G401 (cell line): ENCODE measurements at places on chromosomes 1 and 21.

- no peak for DNase-seq
Measured at GRCh38 chr1:32813941-32814739, 3.0 kb downstream of the YARS1 start.

- DNase-seq = no peak
Measured at GRCh38 chr21:17921579-17922530, 102.7 kb upstream of the C21orf91 start.

- DNase-seq = no peak
Measured at GRCh38 chr1:151311011-151311410, 16.2 kb downstream of the PI4KB start.

DNA sequence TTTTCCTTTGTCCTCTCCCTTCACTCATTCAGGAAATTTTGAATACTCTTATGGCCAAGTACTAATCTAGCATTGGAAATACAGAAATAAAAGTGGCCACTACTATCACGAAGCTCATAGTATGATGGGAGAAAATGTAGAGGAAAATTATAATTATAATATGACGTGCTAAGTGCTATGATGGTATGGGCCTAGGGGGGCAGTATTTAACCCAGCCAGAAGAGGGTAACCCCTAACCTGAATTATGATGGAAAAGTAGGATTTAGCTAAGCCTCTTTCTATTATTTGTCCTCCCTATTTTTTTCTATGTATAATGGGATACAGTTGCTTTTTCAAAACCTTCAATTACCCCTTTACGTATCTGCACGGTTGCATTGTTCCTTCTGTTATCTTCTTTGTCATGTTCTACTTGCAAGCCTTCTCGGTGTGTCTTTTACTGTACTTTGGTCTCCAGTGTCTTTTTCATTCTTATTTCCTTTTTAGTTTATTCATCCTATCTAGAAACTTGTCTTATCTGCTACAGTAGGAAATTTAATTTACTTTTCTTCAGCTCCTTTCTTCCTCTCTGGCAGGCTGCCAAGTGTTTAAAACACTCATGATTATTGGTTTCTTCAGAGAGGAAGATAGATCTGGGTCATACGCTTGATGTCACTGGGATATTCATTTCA lies 88.8 kb upstream of the GPR52 start:
- DNase-seq = no peak

- DNase-seq = no peak
Measured at GRCh38 chr1:87064309-87064708, 149.9 kb downstream of the HS2ST1 start.

GRCh38 chr1:196355206-196355786 lies 252.9 kb downstream of the KCNT2 start:
- DNase-seq = peak; percentile 8

- peak; percentile 87 for DNase-seq
Measured at GRCh38 chr1:209983953-209984352, 45.9 kb downstream of the SYT14 start.

GRCh38 chr1:68230901-68231626 lies 1.3 kb downstream of the WLS start:
- DNase-seq = no peak

- no peak for DNase-seq
Measured at GRCh38 chr21:34531399-34531798, 19.4 kb upstream of the KCNE1 start.

DNA sequence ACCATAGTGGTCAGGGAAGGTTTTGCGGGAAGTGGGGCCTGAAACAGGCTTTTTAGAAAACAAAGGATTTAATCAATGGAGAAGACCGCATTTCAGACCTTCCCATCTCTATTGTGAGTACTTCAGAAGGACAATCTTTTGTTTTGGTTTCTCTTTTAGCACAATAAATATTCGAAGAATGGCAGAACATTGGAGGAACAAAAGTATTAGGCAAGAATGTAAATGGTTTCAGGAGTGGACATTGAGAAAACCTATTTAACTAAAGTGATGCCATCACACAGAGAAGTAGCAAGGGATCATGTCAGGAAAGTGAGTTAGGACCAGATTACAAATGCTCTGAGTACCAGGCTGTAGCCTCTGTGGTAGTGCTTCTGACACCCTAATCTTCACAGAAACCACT lies 26.8 kb upstream of the UBE2U start:
- no peak for DNase-seq

GRCh38 chr1:238468068-238468467 lies 577.3 kb upstream of the ZP4 start:
- no peak for DNase-seq

GRCh38 chr1:38135625-38136414 lies 89.2 kb upstream of the POU3F1 start:
- DNase-seq = peak; percentile 20

- DNase-seq = no peak
Measured at GRCh38 chr1:167770127-167770526, 48.3 kb downstream of the MPZL1 start.

DNA sequence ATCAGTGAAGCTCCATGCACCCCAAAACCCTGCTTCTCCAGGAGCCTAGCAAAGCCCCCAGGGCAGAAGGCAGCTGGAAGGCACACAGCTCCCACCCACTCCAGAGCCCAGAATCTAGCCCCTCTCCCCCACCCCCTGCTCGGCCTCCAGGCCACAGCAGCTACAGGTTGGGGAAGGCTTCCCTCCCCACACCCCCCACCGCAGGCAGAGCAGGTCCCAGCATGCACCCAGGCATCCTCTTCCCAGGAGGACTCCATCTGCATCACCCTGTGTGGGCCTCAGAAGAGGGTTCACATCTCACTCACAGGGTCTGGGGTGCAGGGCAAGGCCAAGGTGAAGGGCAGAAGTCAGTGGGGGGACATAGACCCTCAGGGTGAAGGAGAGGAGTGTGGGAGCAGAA lies 719 bp downstream of the S100A14 start:
- DNase-seq = no peak
